ENCODE measurements at places on chromosomes 12 and 14.

GRCh38 chr14:36747411-36748184 is 85.9 kb downstream of the PAX9 start:
- DNase-seq = no peak

DNA sequence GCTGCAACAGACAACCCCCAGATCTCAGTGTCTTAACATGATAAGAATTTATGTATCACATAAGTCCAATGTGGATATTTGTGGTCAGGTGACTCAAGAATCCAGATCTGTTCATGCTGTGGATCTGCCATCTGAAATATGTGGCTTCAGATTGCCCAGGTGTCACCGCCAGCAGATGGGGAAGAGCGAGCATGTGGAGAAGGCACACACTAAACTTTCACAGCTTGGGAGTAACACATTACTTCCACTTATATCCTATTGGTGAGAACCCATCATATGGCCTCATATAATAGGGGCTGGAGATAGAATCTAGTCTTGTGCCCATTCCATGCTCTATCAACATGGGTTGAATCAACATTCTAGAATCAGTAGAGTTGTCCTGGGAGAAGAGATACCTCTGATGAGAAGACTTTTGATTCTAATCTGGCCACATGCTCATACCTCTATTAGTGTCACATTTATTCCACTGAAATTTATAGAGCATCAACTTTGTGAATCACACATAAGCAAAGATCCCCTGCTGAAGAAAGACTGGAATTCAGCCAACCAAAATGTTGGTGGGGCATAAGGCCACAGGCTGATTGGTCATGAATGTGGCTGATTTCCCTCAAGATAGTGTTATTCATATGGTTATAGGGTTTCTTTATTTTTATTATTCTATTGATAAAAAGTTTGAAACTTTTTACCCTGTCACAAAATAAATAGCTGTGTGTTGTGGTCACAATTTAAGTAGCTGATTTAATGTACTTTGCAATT is 6.0 kb upstream of the CALCOCO1 start:
- DNase-seq = no peak

DNA sequence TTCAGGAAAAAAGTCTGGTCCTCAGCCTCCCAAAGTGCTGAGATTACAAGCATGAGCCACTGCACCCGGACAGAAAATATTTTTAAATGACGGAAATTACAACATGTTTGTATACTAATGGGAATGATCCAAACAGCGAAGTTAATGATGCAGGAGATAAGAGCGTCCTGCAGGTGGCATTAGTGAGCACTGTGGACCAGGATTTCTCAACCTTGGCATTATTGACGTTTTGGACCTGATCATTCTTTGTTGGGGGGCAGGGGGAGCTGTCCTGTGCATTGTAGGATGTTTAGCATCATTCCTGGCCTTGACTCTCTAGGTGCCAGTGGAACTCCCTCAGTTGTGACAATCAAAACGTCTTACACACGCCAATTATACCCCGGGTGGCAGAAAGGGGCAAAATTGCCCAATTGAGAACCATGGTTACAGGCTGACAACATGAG is 34.1 kb downstream of the SCFD1 start:
- DNase-seq = no peak

DNA sequence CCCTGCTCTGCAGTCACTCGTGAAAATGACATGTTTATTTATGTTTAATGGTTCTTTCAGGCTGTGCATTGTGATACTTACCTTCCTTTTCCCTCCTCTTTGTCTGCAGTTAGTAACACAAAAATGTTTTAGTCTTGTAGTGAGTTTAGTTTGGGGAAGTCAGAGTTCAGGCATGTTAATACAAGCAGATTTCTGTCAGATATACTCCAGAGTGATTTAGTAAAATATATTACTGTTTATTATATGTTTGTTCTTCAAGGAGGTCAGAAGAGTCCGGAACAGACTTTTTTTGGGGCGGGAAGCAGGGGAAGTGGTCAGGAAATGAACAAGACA is 28.7 kb downstream of the MSRB3 start:
- DNase-seq = no peak

DNA sequence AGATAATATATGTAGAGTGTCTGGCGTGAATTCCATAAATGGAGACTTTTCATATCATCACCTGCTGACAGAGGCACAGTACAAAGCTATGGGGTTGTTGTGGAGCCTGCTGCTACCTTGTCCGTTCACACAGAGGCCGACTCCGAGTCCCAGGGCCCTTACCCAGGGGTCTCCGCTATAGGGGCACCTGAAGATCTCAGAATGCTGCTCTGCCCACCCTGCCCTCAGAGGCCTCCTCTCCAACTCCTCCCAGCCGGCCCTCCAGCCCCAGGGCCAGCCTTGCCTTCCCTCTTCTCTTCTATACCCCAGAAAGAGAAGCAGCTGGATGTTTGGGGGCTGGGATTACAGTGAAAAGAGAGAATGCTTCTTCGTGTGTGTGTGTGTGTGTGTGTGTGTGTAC is 21.3 kb downstream of the NCKAP5L start:
- DNase-seq = no peak

- DNase-seq = no peak
Measured at GRCh38 chr12:91264178-91264577, 81.6 kb upstream of the DCN start.
